Activated CD8-positive, alpha-beta memory T cell treated with anti-CD3 and anti-CD28 coated beads for 4 hours (primary cell): ENCODE measurements at places on chromosomes 2 and 18.

GRCh38 chr2:174247474-174248186, 702 bp downstream of the OLA1 start:
- DNase-seq: no peak

GRCh38 chr2:238875101-238875470, 27.2 kb downstream of the TWIST2 start:
- DNase-seq: no peak

- no peak for DNase-seq
Observed at GRCh38 chr18:45774065-45774521, 50.1 kb downstream of the SLC14A1 start.

DNA sequence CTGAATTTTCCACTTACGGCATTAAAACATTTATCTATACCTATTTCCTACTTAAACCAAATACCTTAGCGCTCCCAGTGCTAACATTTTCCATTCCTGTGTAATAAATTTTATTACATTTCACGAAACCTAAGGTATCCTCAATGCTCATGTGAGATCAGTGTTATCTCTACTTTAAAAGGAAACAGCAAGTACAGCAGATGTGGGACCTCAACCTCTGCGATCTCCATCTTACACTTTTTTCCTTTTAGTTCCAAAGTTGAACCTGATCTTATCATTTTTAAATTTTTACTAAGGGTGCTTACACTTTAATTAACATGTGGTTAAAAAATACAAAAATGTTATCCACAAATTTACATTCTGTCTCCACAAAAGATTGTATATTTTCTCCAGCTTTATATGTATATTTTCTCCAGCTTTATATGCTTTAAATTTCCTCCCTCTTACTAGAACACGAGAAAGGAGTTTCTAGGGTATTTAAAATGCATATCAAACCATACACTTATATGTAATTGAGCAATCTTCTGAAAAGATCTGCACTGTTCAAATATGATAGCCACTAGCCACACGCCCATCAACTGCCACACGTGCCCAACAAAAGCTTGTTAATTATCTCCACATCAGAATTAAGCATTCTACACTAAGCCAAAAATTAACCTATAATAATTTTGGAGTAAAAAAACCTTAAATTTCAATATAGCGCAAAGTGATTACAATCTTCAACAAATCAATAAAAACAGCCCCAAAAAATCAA, 38.1 kb downstream of the MBOAT2 start:
- DNase-seq: no peak

DNA sequence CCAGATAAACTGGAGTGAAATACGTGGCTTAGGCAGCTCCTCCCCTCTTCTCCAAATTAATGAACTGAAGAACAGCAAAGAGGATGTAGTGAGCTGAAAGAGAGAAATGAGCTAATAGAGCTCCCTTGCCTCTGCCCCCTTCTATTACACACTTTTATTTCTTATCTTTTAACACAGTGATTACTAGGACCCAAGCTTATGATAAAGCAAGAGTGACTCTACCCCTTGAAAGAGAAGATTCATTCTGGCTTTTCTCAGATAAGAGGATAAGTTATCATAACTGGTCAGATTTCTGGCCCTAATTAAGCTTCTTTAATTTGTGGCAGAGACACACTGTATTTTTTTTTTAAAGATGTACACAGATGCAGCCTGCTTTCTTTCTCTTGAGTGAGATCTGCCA, 102.2 kb downstream of the MSTN start:
- DNase-seq: no peak

DNA sequence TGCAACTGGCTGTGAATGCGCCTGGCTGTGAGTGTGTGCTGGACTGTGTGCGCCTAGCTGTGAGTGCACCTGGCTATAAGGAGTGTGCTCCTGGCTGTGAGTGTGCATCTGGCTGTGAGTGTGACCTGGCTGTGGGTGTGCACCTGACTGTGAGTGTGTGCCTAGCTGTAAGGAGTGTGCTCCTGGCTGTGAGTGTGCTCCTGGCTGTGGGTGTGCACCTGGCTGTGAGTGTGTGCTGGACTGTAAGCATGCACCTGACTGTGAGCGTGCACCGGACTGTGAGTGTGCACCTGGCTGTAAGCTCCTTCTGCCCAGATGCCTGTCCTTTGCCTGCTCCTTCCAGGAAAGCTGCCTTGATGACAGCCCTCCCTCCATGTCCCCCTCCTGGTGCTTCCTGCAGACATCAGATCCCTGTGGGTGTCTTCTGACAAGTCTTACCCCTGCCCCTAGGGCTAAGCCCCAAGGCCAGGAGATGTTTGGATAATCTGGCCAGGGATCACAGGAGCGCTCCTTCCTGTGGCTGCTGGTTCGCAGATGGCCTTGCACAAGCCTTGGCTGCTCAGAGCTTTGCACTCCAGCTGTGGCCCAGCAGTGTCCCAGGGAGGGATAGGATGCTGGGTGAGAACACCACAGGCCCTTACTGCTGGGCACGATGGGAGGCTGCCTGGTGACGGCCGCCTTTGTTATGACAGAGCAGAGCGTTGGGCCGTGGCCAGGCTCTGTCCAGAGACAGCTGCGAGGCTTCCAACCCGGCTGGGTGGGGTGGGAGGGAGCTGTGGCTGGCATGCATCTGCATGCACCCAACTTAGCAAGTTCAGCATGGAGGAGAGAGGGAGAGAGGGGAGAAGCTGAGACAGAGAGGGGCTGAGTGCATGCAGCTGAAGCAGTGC, 89.9 kb downstream of the GLI2 start:
- no peak for DNase-seq

GRCh38 chr18:42018831-42019230, 63.8 kb downstream of the PIK3C3 start:
- no peak for DNase-seq

- DNase-seq: no peak
Observed at GRCh38 chr18:9365406-9365805, 30.8 kb downstream of the TWSG1 start.

DNA sequence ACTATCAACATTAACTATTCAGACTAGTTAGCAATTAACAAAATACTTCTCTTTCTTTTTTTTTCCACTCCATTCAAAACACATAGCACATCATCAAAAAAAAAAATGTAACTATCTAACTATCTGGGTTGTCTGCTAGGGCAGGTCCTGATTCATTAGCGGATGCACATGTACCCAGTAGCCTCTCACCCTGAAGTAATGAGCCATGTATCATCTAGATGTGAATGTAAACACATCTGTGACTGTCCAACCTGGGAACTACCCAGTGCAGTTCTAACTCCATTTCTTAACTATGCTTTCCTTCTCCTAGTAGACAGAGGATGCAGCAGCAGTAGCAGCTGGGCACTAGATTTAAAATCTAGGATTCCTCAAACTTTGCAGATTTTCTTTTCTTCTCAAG, 183.1 kb upstream of the PIK3C3 start:
- no peak for DNase-seq

DNA sequence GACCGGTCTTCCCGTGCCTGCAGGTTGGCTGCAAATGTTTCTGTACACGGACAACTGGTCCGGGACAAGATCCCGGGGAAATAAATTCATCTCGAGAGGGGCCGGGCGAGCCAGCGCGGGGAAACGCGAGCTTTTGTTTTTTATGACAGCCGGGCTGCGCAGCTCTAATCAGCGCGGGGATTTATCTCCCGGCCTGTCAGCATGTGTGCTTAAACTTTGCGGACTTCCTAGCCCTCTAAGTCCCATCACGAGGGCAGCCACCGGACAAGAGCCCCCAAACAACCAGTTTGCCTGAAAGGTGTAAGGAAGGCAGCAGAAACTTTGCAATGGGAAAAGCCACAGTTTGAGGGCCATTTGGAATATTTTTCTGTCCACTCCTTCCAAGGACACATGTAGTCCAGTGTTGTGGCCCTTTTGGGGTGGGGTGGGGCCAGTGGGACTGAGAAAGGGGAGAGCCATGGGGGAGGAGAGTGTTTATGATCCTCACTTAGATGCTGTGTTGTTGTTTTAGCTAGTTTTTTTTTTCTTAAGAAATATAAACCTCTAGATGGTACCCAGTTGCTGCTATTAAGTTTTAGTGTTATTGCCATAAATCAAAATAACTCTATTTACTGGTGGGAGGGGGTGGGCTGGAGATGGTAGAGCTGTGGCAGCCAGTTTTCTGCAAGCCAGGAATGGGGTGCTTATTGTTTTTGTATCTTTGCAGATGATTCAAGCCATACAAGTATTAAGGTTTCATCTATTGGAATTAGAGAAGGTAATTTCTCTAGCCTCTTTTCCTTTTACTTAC, 6.0 kb downstream of the MEIS1 start:
- no peak for DNase-seq

- DNase-seq: no peak
Observed at GRCh38 chr2:217326238-217327022, 466.6 kb upstream of the TNP1 start.

DNA sequence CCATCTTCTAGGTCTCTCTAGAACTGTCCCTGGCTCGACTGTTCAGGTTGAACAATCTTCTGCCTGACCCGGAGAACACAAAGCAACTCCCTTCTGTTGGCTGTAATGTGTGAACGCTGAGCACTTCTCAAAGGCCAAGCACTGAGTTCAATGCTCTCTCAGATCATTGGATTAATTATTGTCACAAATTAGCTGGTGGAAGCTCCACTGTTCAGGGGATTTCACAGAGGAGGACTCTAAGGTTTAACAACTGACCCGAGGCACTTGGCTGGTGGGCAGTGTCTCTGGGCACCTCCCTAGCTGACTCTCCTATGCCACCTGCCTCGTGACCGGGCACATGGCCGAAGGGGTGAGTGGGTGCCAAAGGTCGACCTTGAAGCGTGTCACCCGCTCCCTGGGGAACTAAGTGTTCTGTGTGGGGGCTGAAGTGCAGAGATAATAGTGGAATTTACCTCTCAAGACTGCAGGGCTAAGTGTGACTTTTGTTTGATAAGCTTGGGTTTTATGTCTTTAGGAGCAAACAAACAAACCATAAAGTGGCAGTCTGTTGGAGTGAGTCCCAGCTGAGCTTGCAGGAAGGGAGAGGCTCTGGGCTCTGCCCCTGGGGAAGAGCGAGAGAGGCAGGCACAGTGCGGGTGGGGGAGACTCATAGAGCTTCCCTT, 64.8 kb downstream of the BCL2L11 start:
- DNase-seq: no peak
